MG63 (cell line): ENCODE measurements at places on chromosomes 1 and 21. TPM values are rescaled to one million over a fixed set of nuclear protein-coding genes. Genes with fewer than 3 reads are reported as not detected.

NAV1 gene
- total RNA-seq: 17.7 and 22.9 TPM in 2 replicates

CACYBP gene
- total RNA-seq: 423 and 980 TPM in 2 replicates

HES5 gene
- not detected in 2 replicates for total RNA-seq

GOLPH3L gene
- 12.1 and 14.1 TPM in 2 replicates for total RNA-seq

MAP1LC3C gene
- total RNA-seq: 2.2 and 3.3 TPM in 2 replicates

TCHHL1 gene
- not detected in 2 replicates for total RNA-seq

CR1L gene
- not detected in 2 replicates for total RNA-seq

NPHS2 gene
- total RNA-seq: not detected in 2 replicates

ZSWIM5 gene
- 0.12 and 0.56 TPM in 2 replicates for total RNA-seq

TATDN3 gene
- 15.6 and 19.5 TPM in 2 replicates for total RNA-seq

NBPF20 gene
- 0.52 and 1.9 TPM in 2 replicates for total RNA-seq

LRRC7 gene
- total RNA-seq: not detected in 2 replicates

CLCC1 gene
- 58.3 and 76.3 TPM in 2 replicates for total RNA-seq

KLF17 gene
- total RNA-seq: 3.1 TPM in 1 of 2 replicates, not detected in the other

COL11A1 gene
- total RNA-seq: 0.27 TPM in 1 of 2 replicates, not detected in the other

KCNN3 gene
- total RNA-seq: 1.6 TPM in 1 of 2 replicates, not detected in the other

SEMA6C gene
- 1.4 TPM in 1 of 2 replicates, not detected in the other for total RNA-seq

DMBX1 gene
- total RNA-seq: not detected in 2 replicates

PRKAA2 gene
- 0.10 TPM in 2 replicates for total RNA-seq

TMEM269 gene
- 0.16 and 0.42 TPM in 2 replicates for total RNA-seq
